NCI-H1105 treated with DMSO at 0.1 percent for 48 hours (cell line): ENCODE measurements at places on chromosomes 7 and 10.
A peak's percentile ranks its signal among the peaks of the same experiment; 100 is the strongest.

- DNase-seq = no peak
These were observed 267.8 kb downstream of the BICC1 start for GRCh38 chr10:58780476-58780875.

DNA sequence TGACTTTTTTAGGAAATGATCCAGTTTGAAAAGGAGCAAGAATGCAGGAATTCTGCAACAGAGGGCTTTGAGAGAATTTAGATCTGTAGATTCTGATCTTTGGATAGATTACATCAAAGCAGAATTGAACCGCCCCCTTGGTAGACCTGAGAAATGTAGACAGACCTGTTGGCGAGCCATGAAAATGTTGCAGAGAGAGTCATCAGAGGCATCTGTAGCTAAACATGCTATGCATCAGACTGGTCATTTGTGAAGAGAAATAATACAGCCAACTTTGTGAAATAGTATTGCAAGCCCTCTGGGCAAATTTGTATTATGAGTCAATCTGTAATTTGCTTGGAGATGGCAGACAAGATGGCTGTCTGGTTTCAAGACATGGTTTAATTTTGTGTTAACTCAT lies 4.3 kb upstream of the C1GALT1 start:
- no peak for DNase-seq

DNA sequence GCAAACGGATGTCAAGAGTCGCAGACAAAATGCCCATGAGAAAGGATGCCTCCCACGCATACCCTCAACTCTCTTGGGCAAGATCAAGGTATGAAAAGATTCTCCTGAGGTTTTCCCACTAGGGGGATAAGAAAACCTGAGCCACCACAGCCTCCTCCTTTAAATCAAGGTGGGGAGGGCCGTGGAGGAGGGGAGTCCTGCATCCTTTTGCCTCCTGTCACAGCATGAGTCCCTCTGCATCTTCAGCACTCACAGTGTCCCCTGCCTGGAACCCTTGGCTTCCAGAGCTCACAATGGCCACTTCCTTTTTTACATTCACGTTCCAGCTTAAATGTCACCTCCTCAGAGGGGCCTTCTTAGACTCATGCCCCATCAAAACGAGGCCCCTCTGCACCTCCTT lies 207.6 kb downstream of the GLI3 start:
- no peak for DNase-seq

- no peak for DNase-seq
These were observed 12.9 kb downstream of the HSPB1 start for GRCh38 chr7:76315364-76315763.

- DNase-seq = no peak
These were observed 55.2 kb downstream of the PWWP2B start for GRCh38 chr10:132452216-132452650.

- no peak for DNase-seq
These were observed 39.4 kb upstream of the CHCHD3 start for GRCh38 chr7:133121175-133121844.

DNA sequence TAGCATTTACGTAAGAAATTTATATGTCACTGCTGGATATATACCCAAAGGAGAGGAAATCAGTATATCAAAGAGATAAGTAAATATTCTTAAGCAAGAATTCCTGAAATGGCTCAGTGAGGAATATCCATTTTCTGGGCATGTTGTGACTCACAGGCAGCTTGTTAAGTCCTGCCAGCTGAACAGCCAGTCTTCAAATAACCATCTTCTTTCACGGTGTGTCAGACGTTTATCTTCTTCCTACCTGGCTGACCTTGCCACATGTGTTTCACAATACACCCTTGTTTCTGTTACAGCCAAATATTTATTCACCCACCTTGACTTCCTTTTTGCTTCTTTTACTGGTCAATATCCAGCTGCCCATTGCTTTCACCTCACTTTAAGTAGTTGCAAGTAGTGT lies 648.1 kb downstream of the ANKRD7 start:
- DNase-seq = peak; percentile 12
